ENCODE measurements at places on chromosomes 11 and 22.

- DNase-seq, result no peak
These were observed 33.2 kb downstream of the TOLLIP start for GRCh38 chr11:1276041-1276790.

DNA sequence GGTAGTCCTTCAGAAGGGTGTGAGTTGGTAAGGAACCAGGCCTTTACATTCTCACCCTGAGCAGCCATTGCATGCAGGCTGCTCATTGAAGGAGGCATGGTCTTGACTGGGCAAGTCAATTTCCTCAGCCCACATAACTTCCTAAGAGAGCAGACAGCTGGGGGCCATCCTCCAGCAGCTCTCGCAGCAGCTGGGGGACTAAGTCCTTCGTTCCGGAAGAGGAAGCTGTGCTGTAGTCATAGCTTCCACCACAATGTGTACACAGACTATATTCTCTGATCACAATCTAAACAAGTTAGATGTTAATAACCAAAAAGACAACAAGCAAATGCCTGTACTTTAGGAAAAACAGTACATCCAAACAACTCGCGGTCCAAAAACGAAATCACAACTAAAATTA lies 30.1 kb upstream of the MPPED1 start:
- no peak for DNase-seq

GRCh38 chr11:123580557-123581275 lies 73.7 kb downstream of the SCN3B start:
- no peak for DNase-seq

GRCh38 chr22:40525250-40525884 lies 111.2 kb downstream of the MRTFA start:
- no peak for DNase-seq

All from SK-N-MC (cell line).